ENCODE measurements at places on chromosomes 13 and 19. TPM values are rescaled to one million over a fixed set of nuclear protein-coding genes. Genes with fewer than 3 reads are reported as not detected.

DNA sequence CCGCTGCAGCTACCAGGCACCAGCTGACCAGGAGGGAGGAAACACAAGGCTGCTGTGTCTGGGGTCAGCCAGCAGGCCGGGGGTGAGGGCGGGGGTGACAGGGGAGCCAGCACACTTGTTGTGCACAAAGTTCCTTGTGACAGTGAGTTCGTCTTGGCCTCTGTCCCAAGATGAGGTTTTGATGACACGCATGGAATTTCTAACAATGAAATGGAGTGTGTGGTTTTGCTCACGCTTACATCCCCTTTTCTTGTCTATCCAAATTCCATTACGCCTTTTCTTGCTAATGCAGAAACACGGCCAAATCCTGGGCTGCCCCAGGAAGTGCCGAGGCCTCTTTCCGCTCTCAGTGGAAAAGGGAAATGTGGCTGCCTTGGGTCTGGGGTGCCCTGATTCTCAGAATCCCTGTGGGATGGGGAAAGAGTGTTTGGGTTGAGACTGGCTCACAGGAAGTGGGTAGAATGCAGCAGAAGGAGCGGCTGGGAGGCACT lies 73.8 kb downstream of the GADD45B start:
- DNase-seq: no peak

DNA sequence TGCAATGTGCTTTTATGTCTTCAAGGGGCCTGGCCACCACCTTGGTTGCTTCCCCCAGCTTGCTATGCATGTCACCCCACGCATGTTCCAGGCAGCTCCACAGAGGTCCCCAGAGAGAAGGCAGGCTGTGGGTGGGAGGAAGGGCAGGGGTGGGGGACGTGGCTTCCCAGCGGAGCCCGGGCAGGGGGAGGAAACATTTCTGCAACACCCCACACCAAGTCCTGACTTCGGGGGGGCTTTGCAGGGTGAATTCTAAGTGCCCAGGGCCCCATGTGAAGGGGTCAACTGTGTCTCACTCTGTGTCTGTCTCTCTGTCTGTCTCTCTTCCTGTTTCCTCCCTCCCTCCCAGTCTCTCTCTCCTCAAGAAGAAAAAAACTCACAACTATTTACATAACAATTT lies 39.6 kb downstream of the LTBP4 start:
- no peak for DNase-seq

GRCh38 chr13:110343241-110343865 lies 36.3 kb downstream of the COL4A2 start:
- DNase-seq: no peak

- peak; percentile 1 for DNase-seq
Measured at GRCh38 chr19:43028866-43029265, 2.6 kb upstream of the PSG11 start.

DNA sequence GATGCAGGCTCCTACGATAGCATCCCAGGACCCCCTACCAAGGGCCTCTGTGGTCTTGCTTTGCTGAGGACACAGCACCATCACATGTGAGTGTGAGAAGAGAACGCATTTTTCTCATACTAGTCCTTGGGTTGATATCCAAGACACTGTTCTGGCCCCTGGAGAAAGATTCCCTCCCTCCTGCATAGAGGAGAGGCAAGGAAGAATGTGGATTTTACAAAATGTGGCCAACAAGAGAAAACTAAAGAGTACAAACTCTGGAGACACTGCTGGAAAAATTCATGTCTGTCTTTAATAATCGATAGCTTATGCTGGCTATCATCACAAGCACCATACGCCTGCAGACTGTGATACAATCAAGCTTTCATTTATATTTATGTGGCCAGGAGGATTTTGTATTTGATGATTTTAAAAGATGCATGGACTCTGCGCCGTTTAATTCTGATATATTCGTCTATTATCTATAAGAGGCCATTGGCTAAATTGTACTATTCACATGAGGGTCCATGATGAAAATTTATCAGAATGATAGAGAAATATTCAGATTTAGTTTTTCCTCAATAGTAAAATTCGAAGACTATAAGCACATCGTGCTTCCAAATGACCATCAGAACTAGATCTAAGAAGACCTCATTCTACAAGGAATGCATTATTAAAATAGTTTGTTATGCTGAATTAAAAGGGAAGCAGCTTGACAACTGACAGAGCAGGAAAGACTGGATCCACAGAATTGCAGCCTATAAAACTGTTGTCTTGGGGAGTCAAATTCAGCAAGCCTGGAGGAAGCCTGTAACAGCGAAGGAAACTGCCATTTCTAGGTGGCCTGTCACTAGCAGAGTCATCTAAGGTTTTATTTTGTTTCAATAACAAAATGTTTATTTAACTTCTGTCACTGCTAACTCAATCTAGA lies 578.7 kb downstream of the DIAPH3 start:
- no peak for DNase-seq

DNA sequence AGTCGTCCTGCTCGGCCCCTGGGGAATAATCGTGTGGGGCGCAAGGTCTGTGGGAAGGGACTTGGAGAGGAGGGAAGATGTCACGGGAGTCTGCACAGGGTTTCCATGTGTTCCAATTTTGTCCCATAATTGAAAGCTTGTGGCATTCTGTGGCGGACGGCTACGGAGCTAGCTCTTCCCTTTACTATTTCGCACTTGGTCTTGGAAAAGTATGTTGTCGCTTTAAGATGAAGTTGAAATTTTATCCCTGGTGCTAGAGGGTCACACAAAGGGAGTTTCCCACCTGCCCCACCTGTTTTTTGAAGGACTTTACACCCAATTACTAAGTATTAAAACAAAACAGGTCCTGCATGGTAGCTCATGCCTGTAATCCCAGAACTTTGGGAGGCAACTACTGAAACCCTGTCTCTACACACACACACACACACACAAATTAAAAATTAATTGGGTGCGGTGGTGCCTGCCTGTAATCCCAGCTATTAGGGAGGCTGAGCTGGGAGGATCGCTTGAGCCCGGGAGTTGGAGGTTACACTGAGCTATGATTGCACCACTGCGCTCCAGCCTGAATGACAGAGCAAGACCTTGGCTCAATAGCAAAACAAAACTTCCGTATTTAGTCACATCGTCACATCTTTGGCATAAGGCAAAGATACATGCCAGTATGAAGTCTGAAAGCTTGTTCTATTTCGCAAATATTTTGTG lies 967 bp upstream of the TPT1 start:
- DNase-seq: no peak

GRCh38 chr19:1218751-1219567 lies 13.4 kb downstream of the STK11 start:
- no peak for DNase-seq

- DNase-seq: no peak
Measured at GRCh38 chr13:93736081-93736480, 509.5 kb downstream of the GPC6 start.

- no peak for DNase-seq
Measured at GRCh38 chr13:66180836-66181235, 1049.3 kb downstream of the PCDH9 start.

DNA sequence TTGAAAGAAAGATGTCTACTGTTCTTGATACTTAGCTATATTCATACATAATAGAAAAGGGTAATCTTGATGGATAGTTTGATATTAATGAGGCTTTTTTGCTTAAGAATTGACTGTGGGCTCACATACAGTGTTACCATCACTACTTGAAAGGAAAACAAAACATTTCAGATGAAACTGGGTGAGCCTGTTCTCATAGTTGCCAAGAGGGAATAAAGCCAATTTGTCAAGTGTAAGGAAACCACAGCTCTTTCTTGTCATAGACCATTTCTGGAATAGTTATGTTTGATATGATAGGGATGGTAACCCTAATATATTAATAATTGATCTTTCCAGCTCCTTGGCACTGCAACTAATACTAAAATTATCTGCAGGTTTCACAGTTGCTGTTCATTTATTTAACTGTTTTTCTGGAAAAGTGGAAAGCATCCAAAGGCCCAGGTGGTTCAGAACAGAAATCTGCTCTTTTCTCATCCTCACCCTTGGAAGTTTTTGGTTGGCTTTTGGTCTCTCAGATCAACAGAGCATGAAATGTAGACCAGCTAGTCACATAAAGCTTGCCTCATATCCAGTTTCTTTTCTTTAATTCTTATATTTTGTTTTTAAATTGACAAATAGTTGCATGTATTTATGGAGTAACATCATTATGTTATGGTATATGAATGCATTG lies 43.2 kb downstream of the ARHGEF7 start:
- no peak for DNase-seq

GRCh38 chr13:75670496-75670895 lies 34.4 kb downstream of the LMO7 start:
- no peak for DNase-seq

- no peak for DNase-seq
Measured at GRCh38 chr19:3833578-3834348, 35.1 kb downstream of the ZFR2 start.

- peak; percentile 85 for DNase-seq
Measured at GRCh38 chr13:99916366-99917103, 55.0 kb downstream of the ZIC5 start.

- DNase-seq: no peak
Measured at GRCh38 chr13:39968646-39969475, 313.4 kb downstream of the COG6 start.

- no peak for DNase-seq
Measured at GRCh38 chr13:48590141-48590901, 57.4 kb upstream of the RCBTB2 start.

DNA sequence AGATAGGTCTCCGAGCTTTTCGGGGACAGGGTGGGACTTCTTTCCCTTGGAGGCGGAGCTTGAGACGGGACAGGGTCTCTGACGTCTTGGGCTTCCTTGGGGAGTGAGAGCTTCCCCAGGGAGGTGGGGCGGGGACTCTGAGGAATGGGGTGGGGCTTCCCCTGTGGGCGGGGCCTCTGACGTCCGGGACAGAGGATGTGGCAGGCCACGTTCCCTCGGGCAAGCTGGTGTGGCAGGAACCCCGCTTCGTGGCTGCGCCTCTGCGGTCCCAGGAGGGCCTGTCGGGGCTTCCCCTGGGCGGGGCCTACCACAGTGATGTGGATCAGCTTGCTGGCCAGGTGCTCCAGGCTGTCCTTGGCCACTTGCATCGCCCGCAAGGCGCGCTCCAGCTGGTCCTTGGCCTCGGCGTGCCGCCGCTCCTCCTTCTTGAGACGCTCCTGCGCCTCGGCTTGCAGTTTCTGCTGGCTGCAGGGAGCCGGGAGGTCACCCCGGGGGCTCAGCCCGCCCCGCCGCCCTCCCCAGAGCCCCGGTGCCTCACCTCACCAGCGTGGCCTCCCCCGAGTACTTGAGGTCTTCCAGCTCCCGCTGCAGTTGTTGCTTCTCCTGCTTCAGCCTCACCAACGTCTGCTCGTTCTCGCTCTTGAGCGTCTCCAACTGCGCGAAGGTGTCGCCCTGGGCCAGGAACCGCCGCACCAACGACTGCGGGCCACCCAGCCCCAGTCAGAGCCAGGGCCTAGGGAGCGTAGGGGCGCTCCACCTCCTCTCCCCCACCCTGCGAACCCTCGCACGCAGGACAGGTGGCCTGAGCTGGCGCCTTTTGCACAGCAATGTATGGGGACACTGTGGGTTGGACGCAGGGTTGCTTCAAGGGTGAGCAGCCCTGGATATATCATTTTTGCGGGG lies 3.3 kb upstream of the RGL3 start:
- peak; percentile 98 for DNase-seq

DNA sequence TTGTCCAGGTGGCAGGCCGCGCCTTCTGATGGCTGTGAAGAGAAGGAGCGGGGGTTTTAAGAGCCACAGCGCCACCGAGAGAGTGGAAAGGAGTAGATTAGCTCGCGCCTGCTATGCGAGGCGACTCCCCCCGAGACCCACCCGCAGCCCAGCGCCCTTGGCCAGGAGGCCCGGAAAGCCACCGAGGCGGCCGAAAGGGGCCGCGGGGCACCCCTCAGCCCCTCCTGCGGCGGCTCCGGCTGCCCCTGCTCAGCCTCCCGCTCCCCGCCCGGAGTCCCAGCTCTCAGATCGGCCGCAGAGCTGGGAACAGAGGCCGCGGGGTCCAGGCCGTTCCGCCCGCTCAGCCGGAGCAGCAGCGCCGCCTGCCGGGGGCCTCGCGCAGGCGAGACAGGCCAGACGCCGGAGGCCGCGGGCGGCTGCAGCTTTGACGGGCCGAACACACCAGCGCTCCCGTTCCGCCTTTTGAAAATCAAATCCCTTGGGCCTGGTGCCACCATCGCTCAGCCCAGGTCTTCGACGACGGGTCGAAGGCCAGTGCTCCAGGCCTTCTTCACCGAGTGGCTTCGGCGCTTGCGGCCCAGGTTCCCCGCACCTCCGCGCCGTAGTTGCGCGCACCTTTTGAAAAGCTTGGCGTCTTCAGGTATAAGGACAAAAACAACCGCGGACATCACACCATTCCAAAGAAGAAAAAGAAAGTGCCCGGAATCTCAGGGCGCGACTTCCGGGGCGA lies 15.3 kb downstream of the CDX2 start:
- DNase-seq: peak; percentile 92

The ZNF431 gene
- total RNA-seq: 48.4 TPM

The TMEM91 gene
- total RNA-seq: 9.5 TPM

The RPS15 gene
- total RNA-seq: 2,953 TPM

The SHISA7 gene
- total RNA-seq: 1.4 TPM

The LRP3 gene
- 43.1 TPM for total RNA-seq
